Astrocyte (in vitro differentiated cells and primary cell): ENCODE measurements at places on chromosomes 7 and 10. TPM values are rescaled to one million over a fixed set of nuclear protein-coding genes. Genes with fewer than 3 reads are reported as not detected.

DNA sequence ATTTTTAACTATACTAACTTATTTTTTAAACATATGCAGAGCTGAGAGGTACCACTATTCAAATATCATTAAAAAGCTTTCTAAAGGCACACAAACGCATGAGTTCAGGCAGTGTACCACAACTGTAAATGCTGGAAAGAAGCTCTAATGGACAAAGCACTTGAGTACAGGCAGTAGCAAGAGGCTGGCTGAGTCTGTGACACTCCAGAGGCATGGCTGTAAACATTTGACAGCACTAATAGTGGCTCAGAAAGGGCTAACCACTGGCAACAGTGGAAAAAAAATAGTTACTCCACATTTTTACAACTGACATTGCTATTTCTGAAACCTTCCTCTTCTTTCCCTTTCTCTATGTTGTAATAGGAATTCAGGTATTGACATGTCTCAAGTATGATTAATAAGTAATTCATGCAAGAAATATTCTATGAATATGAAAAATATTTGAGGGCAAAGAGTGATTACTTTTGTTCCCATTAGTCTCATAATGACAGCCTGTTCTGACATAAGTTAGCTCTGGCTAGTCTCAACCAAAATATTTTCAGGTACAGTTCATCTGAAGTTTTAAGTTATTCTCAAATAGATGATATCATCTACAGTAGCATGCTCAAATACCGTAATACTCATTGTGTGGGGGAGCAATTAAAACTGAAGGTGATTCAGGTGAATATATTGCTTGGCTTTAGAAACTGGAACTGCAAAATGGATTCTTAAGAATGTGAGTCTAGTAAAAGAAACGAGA is 324.0 kb upstream of the POT1 start:
- H3K27me3 ChIP-seq: no peaks in the 10 kb centered on the region
- H3K27ac ChIP-seq: no peak overlapping the region
- H3K4me3 ChIP-seq: no peak overlapping the region
- no peak for DNase-seq

GRCh38 chr7:144006029-144006691 is 6.0 kb downstream of the OR6B1 start:
- H3K4me3 ChIP-seq: no peak overlapping the region
- H3K36me3 ChIP-seq: no peaks in the 10 kb centered on the region
- H3K4me1 ChIP-seq: no peaks in the 10 kb centered on the region
- no peak for DNase-seq

Gene MINDY3
- 28.4 and 29.6 TPM in 2 replicates for total RNA-seq

- no peaks in the 10 kb centered on the region for H3K27me3 ChIP-seq
- H3K36me3 ChIP-seq: no peaks in the 10 kb centered on the region
- H3K4me1 ChIP-seq: peaks cover 8% of the 10 kb centered on the region
- H3K4me3 ChIP-seq: no peak overlapping the region
These were observed 199.6 kb upstream of the CELF2 start for GRCh38 chr10:10818082-10818481.

Gene RHOBTB1
- total RNA-seq: 43.0 and 46.5 TPM in 2 replicates

Gene CTAGE15
- total RNA-seq: 0.26 TPM in 1 of 2 replicates, not detected in the other

Gene NUTM2E
- total RNA-seq: 0.50 TPM in 1 of 2 replicates, not detected in the other

Gene ENTPD1
- 0.77 and 0.95 TPM in 2 replicates for total RNA-seq

Gene GNAT3
- not detected in 2 replicates for total RNA-seq

- H3K36me3 ChIP-seq: no peaks in the 10 kb centered on the region
- peak overlapping the region; percentile 28 for H3K4me3 ChIP-seq
- H3K27ac ChIP-seq: no peak overlapping the region
- H3K27me3 ChIP-seq: no peaks in the 10 kb centered on the region
These were observed 162.3 kb downstream of the ZNF33B start for GRCh38 chr10:42476101-42476500.

Gene ADRB1
- 0.62 and 1.3 TPM in 2 replicates for total RNA-seq

GRCh38 chr10:75117995-75118394 is 6.5 kb downstream of the SAMD8 start:
- DNase-seq: peak; percentile 21
- no peak overlapping the region for H3K27ac ChIP-seq
- no peak overlapping the region for H3K4me3 ChIP-seq
- H3K36me3 ChIP-seq: no peaks in the 10 kb centered on the region
- H3K27me3 ChIP-seq: no peaks in the 10 kb centered on the region
- H3K4me1 ChIP-seq: peaks cover 2% of the 10 kb centered on the region
